ENCODE measurements at places on chromosomes 3 and 15. TPM values are rescaled to one million over a fixed set of nuclear protein-coding genes. Genes with fewer than 3 reads are reported as not detected.

The ATP10A gene
- 7.2 TPM for total RNA-seq

The PDZRN3 gene
- 172 TPM for total RNA-seq

The MYO5C gene
- total RNA-seq: 6.0 TPM

The HRG gene
- total RNA-seq: not detected

The SLC24A5 gene
- total RNA-seq: not detected

The KLHL6 gene
- 0.82 TPM for total RNA-seq

The GRM7 gene
- 0.16 TPM for total RNA-seq

The COL8A1 gene
- total RNA-seq: 16.0 TPM

The STRIT1 gene
- total RNA-seq: not detected

The REC114 gene
- not detected for total RNA-seq

The CPB1 gene
- 1.7 TPM for total RNA-seq

The CELF6 gene
- total RNA-seq: 3.1 TPM

The TM4SF4 gene
- total RNA-seq: 4.1 TPM

The NOX5 gene
- total RNA-seq: 0.49 TPM

DNA sequence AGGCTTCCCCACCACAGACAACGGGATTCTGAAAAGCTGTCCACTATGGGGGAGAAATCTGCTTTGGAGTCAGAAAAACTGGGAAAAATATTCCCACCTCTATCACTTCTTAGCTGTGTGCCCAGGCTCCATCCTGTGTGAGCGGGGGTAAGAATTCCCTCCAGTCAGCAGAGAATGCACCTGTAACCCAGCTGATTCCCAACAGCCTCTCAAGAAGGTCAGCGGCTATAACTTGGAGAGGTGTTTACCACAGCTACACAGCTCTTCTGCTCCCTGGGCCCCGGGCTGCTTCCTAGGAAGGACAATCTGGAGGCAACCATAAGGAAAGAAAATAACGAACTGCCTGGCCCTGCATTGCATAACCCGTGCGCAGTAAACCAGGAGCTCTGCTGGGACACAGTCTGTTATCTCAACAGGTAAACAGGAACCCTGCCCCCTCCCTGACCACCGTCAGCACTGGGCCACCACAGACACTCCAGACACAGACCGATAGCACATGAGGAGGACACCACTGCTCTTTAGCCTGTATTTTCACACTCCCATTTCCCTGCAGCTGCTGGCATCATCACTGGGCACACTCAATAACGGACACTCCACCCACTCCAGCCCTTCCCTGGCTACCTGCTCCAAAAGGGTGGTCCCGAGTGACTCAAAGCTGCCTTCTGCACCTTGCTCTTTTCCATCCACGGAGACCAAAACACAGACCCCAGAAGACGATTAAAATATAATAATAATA is 2.1 kb downstream of the RAB43 start:
- no peak for DNase-seq

GRCh38 chr3:108509263-108509662 is 1.1 kb downstream of the MYH15 start:
- no peak for DNase-seq

DNA sequence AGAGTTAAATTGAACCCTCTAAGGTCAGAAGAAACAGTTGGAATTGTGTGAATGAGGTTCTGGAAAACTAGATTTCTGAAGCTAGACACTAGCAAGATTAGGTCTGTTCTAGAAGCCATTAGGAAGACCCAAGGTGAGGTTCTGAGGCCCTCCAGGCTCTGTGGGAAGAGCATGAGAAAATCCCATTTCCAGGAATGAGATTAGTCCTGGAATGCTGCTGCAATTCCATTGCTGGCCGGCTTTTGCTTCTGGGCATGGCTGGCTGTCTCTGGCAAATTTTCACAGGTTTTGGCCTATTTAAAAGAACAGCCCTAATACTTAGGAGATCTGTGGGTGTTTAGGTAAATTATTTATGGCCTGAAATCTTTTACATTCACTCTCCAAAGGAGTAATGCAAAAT is 26.9 kb upstream of the PYDC2 start:
- DNase-seq: no peak

- no peak for DNase-seq
Measured at GRCh38 chr15:28967990-28968389, 82.2 kb downstream of the APBA2 start.

GRCh38 chr3:111906656-111907055 is 47.6 kb downstream of the PHLDB2 start:
- DNase-seq: no peak

DNA sequence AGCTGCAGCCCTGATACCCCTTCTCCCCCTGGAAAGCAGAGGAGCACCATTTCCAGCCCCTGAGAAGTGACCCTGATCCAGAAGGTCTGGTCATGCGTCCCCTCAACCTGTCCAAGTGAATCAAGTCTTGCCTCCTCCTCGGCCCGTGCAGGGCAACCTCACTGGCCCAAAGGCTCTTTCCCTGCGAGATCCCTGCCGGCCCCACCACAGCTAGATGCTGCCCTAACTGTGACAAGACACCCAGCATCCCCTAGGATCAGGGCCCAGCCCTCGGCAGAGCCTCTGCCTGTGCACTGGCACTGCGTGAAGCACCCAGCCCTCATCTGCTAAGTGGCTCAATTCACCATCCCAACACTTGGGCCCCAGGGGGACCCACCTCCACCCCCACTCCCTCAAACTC is 155.1 kb downstream of the NUP210 start:
- DNase-seq: no peak

DNA sequence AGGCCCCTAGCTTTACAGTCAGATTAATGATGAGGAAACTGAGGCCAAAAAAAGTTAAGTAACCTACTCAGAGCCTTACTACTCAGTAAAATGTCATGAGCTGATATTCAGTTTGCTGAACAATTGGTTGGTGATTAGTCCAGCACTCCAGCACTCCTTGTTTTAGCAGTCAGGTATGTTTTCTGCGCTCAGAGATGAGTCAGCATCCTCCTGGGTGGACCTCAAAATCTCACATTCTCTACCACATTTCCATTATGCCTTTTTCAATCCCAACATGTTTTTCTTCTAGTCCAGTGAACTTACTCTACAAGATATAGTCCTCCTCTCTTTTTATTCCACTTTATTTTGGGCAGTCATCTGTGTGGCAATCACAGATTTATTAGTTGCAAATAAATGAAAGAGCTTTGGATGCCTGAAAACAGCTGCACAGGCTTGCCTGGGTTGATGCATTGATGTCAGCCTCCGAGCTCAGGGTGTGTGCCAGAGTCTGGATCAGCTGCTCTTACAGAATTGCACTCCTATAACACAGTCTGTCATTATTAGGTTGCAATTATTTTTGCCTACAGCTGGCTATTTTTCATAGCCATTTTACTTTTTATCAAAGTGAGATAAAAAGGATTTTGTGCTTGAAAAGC is 133.2 kb downstream of the ARPP21 start:
- no peak for DNase-seq

- no peak for DNase-seq
Measured at GRCh38 chr3:6444888-6445658, 415.8 kb upstream of the GRM7 start.

DNA sequence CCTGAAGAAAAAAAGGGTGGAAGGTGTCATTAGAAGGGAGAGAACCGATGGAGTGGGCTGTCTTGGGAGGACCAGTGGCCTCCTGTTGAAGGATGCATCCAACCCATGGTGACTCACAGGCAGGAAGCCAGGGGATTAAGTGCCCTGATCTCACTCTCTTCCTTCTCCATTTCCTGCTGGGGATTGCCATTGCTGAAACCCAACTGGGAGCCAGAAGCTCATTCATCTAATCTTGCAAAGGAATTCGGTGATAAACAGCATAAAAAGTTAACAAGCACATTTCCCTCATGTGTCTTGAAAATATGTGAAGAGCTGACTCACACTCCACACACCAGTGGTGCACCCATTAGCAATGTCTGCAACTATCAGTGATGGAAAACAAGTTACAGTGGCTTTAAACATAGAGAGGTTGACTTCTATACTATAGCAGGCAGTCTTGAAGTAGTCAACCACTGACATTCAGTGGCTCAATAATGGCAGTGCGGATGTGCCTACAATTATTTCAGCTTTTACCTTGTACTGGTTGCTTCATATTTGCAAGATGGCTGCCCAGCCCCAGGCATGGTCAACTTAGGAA is 12.8 kb upstream of the CSRNP1 start:
- no peak for DNase-seq

DNA sequence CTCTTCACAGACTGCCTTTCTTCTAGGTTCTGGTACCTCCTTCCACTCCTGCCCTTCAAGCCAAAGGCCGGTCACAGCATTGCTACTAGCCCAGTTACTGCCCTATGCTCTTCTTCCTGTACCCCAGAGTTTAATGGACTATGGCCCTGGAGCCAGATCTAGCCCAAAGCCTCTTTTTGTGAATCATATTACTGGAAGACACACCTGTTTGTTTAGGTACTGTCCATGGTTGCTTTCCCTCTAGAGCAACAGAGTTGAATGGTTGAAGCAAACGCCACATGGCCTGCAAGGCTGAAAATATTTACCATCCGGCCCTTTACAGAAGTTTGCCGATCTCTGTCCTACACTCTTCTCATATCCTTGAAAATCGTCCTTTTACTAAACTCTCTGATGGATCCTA is 47.0 kb downstream of the PDZRN3 start:
- no peak for DNase-seq

- DNase-seq: peak; percentile 55
Measured at GRCh38 chr3:195058336-195059005, 212.5 kb downstream of the XXYLT1 start.

GRCh38 chr3:194998417-194998816 is 272.5 kb downstream of the XXYLT1 start:
- DNase-seq: no peak

DNA sequence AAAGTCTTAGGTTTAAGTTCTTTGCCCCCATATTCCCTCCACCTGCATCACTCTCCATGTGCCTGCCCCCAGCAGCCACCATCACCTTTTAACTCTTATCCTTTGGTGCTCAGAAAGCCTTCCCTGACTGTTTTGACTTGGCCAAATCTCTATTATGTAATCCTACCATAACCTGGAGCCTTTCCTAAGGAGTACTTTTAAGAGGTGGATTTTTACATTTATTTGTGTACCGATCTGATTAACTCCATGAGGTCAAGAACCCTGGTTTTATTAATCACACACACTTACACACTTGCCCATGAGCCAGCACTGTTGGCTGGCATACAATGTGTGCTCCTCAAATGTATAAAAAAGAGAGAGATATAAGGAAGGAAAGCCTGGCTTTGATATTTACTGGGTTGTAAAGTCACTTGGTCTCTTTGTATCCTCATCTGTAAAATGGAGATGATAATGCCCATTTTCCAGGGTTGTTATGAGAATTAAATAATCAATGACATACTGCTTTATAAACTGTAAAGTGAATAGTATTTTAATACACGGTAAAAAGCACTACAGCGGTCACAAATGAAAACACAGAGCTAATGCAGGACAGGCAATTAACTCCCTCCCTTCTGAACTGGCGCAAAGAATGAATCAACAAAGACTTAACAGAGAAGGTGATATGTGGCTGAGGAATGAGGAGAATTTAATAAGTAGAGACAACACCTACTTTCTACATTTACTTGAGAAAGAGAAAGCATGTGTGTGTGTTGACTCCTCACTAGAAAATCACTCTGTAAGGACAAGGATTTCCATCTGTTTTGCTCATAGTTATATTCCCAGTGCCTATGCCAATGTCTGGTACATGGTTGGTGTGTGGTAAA is 45.4 kb downstream of the ATP13A4 start:
- DNase-seq: no peak

DNA sequence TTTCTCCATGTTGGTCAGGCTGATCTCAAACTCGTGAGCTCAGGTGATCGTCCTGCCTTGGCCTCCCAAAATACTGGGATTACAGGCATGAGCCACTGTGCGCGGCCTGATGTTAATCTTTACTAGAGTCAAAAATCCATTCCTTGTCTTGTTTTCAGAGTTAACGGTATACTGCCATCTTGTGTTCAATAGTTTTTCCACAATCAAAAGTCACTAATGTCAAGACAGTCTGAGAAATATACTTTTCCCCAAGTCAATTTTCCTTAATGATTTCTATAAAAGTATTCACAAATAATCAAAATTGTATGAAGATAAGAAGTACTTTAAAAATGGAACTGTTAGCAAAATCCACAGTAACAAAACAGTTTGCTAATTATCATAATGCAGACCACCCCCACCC is 8.5 kb downstream of the CRBN start:
- DNase-seq: no peak

DNA sequence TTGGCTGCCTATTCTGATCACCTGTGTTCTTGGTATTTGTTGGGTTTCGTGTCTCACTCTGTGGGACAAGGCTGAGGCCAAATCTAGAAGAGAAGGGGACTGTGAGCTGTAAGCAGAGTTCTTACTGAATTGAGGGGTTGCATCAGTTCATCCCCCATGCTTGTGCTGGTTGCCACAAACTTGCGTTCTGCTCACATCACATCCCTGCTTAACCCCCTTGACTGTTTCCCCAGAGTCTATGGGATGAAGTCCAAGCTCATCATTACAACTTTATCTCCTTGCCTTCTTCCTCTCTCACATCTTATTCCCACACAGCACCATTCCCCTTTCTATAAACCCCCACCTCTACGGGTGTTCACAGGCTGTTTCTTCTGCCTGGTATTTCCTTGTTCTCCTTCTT is 143.8 kb upstream of the ABHD17C start:
- no peak for DNase-seq

- DNase-seq: peak; percentile 75
Measured at GRCh38 chr3:61809879-61810278, 248.5 kb downstream of the PTPRG start.

- no peak for DNase-seq
Measured at GRCh38 chr3:33729993-33730392, 11.9 kb upstream of the CLASP2 start.

DNA sequence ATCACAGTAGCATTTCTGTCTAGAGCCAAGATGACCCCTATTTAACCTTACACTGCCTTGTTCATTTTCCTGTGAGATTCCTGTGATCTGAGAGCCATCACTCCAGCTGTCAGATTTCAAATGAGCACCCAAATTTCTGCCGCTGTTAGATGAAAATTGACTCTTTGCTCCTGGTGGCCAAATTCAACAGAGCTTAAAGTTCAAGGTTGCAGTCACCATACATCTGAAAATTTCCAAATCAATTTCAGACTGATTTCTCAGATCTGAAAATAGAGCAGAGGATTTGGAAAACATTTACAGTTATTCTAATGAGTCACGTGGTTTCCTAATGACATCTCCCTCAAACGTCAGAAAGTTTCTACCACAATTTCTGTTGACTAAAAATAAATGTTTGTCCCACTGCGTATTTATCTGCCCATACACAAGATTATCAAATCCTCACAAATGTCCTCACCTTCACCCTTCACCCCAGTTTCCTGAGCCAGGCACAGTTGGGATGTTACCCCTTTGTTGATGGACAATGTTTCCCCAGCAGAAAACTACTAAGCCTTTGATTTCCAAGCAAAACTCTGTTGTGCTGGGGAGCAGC is 16.4 kb downstream of the HDC start:
- DNase-seq: no peak

- DNase-seq: no peak
Measured at GRCh38 chr3:104101736-104102135, 1265.0 kb upstream of the ALCAM start.
